ENCODE measurements at places on chromosomes 2 and 18.

DNA sequence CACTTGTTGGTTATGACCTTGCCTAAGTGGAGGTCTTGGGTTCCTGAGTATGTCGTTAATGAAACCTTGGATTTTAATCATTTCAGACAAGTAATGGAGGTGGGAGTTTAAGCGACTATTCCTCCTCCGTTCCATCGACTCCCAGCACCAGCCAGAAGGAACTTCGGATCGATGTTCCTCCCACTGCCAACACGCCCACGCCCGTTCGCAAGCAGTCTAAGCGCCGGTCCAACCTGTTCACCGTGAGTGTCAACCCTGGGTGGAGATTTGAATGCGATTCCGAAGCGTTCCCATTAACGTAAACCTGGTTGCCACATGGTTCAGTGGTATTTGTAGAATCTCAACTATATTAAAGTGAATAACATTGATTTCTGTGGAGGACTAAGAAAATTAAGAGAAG lies 305.4 kb downstream of the AGAP1 start:
- no peak for DNase-seq

DNA sequence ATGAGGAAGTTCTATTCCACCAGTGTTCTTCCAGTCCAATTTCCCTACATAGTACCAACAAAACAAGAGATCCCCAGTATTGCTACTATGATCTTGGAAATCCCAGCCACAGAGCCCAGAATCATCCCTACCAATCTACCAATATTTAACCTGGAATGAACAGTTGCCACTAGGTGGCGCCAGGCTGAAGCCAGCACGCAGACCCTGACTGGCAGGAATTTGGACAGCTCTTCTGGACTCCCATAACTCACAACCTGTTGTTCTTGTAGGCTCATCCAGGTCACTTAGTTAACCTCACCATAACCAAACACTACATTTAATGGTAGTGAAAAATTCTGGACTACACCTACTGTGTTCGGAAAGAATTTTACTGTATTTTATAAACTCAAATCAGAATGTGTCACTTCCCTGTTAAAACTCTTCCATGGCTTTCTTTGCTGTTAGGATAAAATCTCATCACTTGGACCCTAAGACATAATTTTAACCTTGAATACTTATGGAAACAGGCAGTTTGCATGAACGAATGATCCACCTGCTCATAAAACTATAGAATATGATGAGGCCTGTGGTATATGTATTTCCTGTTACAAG lies 59.8 kb upstream of the SLC38A11 start:
- no peak for DNase-seq

DNA sequence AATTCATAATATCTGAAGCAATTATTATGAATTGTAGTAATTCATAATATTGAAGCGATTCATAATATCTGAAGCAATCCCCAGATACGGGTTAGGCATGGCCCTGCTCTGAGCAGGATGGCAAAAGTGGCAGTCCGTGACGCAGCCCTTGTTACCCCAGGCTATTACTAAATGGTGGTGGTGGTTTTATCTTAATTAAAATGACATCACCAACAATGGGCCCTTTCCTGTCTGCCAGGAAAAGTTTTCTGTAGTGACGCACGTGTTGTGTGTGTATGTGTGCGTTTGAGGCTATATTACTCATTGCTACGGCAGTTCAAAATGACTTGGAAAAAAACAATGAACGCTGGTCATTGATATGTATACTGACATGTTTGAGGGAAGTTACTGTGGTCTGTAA lies 10.6 kb upstream of the MOCOS start:
- no peak for DNase-seq

- DNase-seq, result no peak
These were observed 129.6 kb downstream of the CELF4 start for GRCh38 chr18:37435996-37436395.

GRCh38 chr2:96499061-96499960 lies 5.8 kb downstream of the NEURL3 start:
- DNase-seq, result peak; percentile 59

DNA sequence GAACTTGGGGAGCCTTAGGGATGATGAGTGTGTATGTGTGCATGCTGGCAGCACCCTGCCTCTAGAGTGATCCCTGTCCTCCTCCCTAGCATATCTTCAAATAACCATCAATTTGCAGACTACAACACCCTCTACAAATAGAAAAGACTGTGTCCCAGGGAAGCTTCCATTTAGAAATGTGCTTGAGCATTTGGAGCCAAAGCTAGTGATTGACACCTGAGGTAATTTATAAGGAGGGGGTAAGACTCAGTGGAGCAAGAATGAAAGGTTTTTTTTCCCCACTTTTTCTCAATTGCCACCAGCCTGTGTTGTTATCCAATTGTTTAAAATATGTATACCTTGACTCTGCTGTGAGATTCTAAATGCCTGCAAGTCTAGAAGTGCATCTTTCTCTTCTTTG lies 286.0 kb upstream of the SLC14A2 start:
- DNase-seq, result no peak

DNA sequence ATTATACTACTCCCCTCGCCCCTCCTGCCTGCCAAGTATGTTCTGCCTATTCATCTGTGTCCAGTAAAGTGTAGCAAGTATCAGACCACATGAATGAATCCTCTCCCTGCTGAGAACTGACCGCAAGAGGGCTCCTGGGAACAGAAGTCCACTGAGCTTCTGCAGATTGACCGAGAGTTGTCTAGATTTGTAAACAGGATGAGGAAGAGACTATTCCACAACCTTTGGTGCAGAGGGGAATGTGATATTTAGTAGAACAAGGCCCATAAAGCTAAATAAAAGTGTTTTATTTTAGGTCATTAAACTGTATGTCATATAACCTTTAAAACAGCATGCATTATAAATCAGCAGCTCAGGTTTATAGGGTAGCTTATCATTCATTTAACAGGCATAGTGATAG lies 377.0 kb downstream of the DCC start:
- no peak for DNase-seq

Data from ascending aorta (tissue), 2 donors.